ENCODE measurements at places on chromosomes 2 and 18.

DNA sequence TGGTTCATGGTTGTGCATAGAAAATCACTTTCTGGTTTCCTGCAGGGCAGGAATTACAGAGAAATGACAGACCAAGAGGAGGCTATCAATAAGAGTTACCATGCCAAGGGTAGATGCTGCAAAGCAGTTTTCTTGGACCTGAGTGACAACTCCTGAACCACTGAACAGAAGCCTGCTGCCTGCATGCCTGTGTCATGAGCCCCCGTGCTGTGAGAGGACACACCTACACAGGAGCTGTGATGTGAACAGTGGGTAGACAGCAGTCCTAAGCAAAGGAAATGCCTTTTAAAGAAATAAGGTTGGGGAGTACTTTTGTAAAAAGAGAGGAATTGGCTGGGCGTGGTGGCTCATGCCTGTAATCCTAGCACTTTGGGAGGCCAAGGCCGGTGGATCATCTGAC lies 54.2 kb upstream of the CREB1 start:
- no peak for DNase-seq

- DNase-seq, result no peak
Measured at GRCh38 chr2:114085992-114086391, 196.1 kb downstream of the ACTR3 start.

- DNase-seq, result no peak
Measured at GRCh38 chr2:136173126-136173525, 55.2 kb upstream of the CXCR4 start.

DNA sequence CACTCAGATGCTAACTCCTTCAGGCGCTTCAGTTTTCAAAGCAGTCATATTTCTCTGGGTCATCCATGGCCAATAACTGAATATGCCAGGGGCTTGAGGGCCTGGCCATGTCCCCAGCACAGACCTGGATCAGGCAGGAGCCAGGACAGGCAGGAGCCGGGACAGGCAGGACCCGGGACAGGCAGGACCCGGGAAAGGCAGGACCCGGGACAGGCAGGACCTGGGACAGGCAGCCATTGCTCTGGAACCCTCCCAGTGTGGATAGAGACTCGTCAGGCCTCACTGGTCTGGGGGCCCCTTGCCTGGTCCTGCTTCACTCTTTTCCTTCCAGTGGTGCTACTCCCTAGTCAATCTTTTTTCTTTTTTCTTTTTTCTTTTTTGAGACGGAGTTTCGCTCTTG lies 117.5 kb upstream of the TEX51 start:
- DNase-seq, result no peak

DNA sequence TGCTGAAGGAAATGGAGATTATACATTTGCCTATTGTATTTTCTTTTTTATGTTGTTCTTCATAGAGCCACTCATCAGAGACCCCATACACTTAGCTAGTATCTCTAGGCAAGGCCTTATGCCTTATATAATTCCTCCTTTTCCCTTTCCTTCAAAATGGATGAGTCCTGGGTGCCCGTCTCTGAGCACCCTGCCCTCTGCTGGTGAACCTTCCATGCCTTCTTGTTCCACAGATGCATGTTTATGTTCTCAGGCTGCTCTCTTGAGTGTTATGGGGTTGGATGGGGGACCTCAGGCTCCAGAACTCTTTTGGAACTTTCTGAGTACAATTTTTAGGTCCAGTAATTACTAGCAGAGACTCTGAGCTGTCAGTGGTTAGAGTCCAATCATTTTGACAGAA lies 368.6 kb upstream of the SPRED2 start:
- DNase-seq, result no peak

GRCh38 chr2:150464270-150464669 lies 23.2 kb downstream of the RND3 start:
- no peak for DNase-seq

DNA sequence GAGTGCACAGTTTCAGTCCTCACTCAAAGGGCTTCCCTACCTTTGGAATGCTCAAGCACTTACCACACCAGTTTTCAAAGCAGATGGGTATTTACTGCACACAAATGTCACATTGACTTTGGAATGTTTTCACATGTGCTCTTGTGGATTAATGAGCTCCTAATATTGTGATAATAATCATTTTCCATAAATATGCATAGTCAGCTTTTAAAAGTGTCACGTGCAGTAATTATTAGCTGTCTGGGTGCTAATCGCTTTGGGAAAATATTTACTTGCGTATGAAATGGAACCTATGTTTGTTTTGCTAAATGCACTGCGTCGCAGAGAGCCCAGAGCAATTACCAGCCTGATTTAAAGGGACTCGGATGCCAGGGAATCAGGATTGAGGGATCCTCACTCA lies 229.3 kb downstream of the SMAD2 start:
- no peak for DNase-seq

GRCh38 chr2:19131871-19132270 lies 226.6 kb downstream of the OSR1 start:
- DNase-seq, result no peak

GRCh38 chr2:151422917-151423439 lies 13.3 kb downstream of the RIF1 start:
- DNase-seq, result no peak

DNA sequence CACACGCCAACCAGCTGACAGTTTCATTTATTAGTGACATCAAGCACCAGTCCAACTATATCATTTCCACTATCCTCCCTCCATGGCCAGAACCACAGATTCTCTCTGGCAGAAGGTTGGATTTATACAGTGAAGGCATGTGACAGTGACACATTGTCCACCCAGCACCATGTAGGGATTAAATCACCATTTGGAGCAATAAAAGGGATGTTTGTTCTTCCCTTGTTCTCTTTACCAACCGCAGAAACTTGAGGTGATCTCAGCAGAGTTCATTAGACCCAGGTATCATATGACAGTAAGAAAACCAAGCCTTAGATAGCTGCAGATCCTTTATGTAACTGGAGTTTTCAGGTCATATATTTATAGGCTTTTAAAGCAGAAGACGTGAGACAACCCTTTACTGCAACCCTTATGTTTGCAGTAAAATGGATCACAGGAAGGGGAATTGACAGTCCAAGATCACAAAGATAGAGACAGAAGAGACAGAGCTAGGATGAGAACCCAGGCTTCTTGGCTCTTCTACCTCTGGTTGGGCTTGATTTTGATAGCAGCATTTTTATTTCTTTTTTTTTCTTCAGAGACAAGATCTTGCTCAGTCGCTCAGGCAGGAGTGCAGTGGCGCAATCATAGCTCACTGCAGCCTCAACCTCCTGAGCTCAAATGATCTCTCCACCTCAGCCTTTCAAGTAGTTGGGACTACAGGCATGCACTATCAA lies 80.1 kb downstream of the XDH start:
- no peak for DNase-seq

DNA sequence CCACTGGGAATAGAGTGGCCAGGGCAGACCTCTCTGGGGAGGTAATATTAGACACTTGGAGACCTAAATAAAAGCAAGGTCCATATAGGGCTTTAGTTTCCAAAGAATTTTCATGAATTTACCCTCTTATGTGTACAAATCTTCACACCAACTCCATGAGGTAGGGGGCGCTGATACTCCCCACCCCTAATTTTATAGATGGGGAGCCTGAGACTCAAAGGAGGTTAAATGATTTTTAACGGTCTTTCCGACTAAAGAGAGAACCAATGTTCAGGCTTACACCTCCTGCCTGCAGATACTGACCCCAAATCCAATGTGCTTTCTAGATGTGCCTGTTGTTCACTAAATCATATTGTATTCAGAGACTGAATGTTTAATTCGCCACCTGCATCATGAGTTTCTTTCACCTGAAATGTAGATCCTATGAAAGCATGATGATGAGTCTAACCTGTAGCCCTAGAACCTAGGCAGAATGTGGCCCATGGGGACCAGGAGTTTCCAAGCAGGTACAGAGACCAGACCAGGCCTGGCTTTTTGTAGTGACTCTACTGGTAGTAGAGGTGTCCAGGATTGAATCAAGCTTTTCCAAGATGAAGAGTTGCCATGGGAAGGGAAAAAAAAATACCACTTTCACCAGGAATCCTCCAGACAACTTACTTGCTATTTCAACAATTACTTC lies 16.8 kb upstream of the PAX3 start:
- DNase-seq, result no peak

DNA sequence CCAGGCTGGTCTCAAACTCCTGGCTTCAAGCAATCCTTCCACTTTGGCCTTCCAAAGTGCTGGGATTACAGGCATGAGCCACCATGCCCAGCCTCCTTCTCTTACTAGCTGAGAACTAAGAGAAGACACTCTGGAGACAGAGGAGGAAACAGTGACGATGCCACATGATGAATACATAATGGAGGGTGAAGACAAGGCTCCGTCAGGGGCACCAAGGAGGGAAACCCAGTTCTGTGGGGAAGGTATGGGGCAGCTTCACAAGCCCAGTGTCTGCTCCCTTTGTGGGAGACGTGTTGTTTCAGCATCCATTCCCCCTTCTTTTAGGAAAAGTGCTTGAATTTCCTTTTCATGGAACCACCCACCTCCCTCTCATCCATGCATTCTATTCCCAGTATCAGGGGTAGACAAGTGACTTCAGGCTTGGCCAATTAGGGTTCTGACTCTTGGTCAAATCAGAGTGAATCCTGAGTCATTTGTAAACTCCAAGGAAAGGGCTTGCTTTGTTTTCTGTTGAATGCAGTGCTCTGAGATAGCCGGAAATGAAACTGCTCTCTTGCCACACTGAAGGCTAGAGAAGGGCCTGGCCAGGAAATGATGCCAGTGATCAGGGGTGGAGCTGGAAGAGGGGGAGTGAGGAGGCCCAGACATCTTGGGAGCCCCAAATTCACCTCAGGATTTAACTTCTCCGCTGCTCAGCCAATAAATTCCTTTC lies 23.7 kb downstream of the TMEM127 start:
- DNase-seq, result no peak

GRCh38 chr2:20182241-20182931 lies 42.5 kb downstream of the SDC1 start:
- DNase-seq, result no peak
